ENCODE measurements at places on chromosomes 1 and 21. TPM values are rescaled to one million over a fixed set of nuclear protein-coding genes. Genes with fewer than 3 reads are reported as not detected.

Gene SLC6A9
- 1.5 TPM for total RNA-seq

Gene GUCA2B
- total RNA-seq, result not detected

Gene RORC
- total RNA-seq, result not detected

Gene NOTCH2
- total RNA-seq, result 27.6 TPM

Gene LCE3E
- not detected for total RNA-seq

Gene ETNK2
- total RNA-seq, result 15.3 TPM

Gene NECTIN4
- not detected for total RNA-seq

Gene DISP3
- total RNA-seq, result 0.58 TPM

Gene C4BPA
- total RNA-seq, result not detected

Gene SPTA1
- not detected for total RNA-seq

Gene SIM2
- 1.7 TPM for total RNA-seq
